ENCODE measurements at places on chromosomes 1 and 21.
A peak's percentile ranks its signal among the peaks of the same experiment; 100 is the strongest.

DNA sequence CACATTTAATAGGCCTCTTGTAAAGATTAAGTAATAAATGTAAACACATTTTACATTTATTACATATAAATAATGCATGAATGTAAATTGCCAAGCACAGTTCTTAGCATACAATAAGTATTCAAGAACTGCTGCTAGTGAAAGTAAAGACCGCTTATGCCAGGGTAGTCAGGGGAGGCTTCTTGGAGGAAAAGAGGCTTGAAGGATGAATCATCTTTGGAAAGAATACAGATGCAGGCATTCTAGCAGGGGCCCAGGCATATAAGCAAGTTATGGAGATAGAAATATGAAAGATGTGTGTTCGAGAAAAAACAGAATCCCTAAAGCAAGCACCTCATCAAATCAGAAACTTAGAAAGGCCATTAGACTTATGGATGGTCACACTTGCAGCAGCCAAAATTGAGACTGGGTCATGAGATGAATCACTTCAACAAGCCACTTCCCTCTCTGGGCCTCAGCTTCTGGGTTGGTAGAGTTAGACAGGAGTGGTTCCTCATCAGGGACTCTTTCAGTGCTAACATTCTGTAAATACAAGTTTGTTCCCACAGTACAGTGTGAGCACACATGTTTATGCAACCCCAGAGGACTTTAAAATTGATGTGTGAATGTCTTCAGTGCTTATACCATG, 79.8 kb upstream of the ROR1 start:
- no peak for DNase-seq

DNA sequence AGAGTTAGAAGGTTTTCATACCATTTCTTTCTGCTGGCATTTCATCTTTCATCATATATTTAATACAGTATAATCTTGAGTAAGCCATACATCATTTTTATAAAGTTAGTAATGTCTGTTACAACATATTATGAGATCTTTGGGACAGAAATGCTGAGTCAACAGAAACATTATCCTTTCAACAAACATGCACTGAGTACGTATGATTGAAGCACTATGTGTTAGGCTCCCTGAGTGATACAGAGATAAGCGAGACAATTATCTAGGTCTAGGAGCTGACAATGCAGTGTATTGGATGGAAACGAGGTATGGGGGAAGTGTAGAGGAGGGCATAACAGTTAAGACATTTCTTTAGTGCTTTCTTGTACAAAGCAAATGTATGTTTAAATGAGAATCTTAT, 19.7 kb upstream of the GPR52 start:
- no peak for DNase-seq

DNA sequence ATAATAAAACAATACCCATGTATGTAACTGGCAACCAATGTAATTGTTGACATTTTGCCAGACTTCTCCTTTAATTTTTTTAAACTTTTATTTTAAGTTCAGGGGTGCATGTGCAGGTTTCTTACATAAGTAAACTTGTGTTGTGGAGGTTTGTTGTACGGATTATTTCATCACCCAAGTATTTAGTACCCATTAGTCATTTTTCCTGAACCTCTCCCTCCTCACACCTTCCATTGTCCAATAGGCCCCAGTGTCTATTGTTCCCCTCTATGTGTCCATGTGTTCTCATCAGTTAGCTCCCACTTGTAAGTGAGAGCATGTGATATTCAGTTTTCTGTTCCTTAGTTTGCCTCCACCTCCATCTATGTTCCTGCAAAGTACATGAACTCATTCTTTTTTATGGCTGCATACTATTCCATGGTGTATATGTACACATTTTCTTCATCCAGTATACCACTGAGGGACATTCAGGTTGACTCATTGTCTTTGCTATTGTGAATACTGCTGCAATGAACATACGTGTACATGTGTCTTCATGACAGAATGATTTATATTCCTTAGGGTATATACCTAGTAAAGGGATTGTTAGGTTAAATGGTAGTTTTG, 6.7 kb downstream of the DEPDC1 start:
- DNase-seq = no peak

DNA sequence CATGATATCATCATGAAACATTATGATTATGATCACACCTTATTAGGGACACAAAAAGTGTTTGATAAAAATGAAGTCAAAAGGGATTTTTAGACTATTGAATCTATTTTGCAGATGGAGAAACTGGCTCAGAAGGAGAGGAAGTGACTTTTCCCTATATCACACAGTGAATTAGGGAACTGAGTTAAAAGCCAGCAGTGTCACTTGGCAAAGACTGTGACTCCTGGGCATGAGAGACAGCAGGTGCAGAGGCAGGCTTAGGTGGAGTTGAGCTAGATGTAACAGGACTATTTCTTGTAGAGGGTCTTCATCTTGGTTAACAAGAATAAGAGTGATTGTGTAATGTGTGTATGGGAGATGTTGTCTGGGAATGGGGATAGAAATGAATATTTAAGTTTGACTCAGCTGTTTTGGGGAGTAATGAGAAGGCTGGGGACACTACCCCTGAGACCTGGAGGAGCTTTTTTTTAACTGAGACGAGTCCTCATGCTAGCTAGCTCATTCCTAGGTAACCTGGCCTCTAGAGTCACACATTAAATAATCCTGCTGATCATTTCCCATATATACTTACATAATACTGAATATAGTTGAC, 1.0 kb upstream of the CD84 start:
- no peak for DNase-seq

DNA sequence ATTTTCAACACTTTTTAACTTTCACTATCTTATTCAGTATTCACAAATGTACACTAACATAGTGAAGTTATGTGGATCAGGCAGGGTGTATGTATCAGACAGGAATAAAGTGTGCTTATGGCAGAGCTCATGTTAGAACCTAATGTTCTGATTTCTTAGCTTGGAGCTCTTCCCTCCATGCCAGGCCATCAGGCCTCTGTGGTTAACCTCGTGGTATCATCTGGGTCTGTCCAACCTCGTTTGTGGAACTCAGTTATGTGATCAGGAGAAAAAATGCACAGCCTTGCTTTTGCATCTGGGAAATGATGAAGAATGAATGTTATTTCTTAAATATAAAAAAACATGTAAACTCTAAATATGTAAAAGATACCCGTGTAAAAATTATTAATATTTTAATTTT, 86.9 kb downstream of the MPZL1 start:
- no peak for DNase-seq

DNA sequence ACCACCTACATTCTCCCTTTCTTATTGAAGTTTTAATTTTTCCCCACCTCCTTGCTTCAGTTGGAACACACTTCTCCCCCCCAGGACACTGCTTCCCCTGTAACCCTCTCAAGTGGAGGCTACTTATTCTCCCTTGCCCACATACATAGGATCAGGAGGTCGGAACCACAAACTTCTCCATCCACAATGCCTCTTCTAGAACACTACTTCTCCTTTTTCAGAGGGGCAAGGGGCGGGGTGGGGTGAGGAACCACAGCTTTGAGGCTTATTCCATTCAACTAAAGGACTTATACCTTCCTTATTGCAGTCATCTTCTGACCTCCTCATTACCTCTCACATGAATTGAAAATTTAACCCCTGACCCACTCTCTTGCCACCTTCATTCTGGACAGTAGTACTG, 81.3 kb downstream of the NEK7 start:
- no peak for DNase-seq

- no peak for DNase-seq
Observed at GRCh38 chr1:197778366-197778945, 3.2 kb upstream of the DENND1B start.

DNA sequence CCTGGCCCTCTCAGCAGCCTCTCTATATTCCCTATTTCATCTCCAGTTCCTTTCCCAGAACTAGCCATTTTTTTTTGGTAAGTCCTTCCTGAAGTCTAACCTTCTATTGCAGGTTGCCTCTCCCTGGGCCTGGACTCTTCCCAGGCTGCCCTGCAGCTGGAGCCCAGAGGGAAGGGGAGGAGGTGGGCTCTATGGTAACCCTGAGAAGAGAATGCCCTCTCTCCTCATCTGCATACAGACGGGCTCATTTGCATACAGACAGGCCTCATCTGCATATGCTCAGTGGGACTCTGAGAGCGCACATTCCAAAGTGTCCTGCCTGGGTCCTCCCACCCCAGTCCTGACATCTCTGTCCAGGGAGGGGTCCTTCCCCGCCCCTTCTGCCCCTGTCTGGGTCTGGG, 32.7 kb downstream of the RHBG start:
- no peak for DNase-seq

DNA sequence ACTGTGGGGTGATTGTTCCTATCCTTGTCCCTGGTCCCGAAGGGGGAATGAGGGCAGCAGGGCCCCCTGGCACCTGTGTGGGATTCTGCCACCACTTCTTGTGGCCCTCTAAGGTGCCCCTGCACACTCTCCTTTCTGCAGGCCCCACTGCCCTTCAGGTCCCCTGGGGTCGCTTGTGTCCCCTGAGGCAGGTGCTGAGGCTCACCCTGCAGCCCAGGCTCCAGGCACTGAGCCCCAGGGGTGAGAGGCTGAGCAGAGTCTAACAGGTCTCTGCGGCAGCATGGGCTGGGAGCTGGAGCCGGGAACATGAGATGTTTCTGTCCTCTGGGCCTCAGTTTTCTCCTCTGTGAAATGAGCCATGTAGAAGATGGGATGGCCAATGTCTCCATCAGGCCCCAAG, 211.0 kb upstream of the VAMP3 start:
- DNase-seq = no peak

DNA sequence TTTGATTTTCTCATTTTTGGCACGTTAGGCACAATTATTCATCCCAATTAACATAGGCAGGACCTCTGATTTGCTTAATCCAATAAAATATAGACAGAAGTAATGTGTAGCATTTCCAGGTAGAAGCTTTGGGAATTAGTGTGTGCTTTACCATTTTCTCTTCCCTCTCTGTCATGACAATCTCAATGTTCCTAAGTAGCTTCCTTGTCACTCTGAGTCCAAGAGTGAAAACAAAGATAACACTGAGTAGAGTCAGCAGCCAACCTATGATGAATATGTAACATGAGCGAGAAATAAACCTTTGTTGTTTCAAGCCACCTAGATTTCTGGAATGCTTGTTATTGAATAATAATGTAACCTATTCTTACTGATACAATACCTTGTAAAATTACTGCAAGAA, 283.8 kb downstream of the OMA1 start:
- no peak for DNase-seq

DNA sequence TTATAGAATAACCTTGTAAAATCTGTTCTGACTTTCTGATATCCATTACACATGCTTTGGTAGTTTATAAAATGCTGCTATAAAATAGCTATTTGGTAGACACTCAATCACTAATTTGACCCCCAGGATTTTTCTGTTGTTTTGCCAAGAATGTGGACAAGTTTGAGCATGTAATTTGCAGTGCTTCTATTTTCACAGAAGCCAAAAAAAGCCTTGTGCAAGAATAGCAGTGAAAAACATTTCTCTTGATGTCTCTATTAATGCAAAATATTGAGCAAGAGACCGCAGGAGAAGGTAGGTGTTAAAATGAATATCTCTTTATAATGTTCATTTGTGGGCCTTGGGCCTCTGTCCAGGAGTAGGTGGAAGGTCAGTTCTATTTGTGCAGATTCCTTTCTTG, 22.5 kb downstream of the MAP3K7CL start:
- DNase-seq = no peak

DNA sequence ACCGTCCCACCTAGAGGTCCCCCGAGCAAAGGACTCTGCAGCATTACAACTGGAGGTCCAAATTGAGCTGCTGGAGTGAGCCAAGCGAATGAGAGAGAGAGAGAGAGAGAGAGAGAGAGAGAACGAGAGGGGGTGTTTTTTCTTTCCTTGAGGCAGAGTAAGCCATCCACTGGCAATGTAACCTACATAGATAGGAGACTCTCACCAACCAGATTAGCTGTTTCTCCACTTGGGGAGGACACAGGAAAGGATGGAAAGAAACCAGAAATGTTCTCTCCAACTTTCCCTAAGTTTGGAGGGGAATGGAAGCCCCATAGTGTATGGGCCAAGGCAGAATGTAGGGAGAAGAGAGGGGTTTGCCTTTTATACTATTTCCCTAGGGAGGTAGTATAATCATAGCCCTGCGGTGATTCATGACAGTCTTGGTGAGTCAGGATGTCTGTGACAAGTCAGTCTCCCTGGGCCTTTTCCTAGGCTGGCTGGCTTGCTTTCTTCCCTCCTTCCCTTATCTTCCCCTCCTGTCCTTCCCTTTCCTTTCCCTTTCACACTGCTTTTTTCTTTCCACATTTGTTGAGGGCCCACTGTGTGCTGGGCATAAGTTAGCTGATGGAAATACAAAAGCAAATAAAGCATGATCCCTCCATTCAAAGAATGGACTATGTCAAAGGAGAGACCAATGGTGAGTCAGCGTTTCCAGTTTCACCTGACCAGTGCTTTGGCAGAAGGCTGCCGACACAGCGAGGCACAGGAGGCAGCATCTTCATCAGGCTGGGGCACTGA, 7.1 kb downstream of the FNDC7 start:
- no peak for DNase-seq

DNA sequence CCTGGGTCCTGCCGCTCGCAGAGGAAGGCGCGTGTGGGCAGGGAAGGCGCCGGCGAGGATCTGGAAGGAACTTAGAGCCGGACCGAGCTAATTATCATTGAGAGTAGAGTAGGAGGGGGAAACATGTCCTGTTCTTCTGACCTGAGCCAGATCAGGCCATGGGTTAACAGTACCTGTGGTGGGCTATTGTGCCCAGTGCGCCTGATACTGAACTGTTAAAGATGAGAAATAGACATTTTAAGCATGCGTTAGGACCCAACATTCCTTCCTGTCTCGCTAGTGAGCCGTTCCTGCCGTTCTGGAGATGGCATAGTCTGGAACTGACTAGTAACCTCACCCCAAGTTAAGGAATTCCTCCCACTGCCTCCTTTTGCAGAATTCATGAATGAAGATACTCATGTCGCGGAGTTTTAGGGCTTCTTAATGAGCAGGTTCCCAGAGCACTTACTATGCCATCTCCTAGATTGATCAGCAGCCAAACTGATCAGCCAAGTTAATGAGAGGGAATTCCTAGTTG, 870 bp downstream of the STRIP1 start:
- no peak for DNase-seq

- peak; percentile 19 for DNase-seq
Observed at GRCh38 chr1:196531737-196532524, 76.3 kb downstream of the KCNT2 start.

- no peak for DNase-seq
Observed at GRCh38 chr1:236000781-236001180, 64.1 kb downstream of the NID1 start.

GRCh38 chr1:180899262-180899661, 13.4 kb upstream of the KIAA1614 start:
- DNase-seq = no peak

DNA sequence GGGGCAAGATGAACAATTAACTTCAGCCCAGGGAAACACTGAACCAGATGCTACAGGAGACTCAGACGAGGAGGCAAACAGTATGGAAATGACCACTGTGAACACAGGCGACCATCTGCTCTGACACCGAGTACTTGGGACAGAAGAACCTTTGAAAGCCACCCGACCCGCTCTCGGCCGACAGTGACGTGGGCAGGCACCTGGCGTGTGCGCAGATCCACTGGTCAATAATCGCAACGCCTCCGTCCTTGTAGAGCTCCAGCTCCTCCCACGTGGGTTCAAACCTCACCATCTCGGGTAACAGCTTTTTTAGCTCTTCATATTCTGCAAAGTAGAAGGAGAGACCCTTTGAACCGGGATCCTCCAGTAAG, 20.3 kb downstream of the POFUT2 start:
- DNase-seq = no peak

GRCh38 chr1:116671912-116672311, 4.4 kb upstream of the IGSF3 start:
- no peak for DNase-seq
